ENCODE measurements at places on chromosomes 12 and 14.

GRCh38 chr12:70449753-70450341 lies 83.8 kb downstream of the KCNMB4 start:
- DNase-seq = no peak

DNA sequence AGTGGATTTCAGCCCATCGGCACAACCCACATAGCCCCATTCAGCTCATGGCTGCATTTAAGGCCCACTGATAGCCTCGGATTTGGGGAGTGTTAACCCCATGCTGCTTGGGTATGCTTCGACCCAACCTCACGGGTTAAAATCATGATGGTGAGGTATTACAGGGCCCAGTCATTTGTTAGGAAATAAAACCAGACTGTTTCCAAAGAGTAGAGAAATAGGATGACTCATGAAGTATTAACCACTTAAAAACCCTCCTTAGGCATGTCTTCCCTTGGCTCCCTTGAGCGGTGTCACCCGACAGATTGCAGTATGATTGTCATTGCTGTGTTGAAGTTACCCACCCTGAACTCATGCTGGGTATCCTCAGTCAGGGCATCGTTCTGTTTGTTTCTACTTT lies 289.1 kb downstream of the CACNA1C start:
- DNase-seq = peak; percentile 93

GRCh38 chr14:49637534-49638078 lies 2.6 kb upstream of the DNAAF2 start:
- DNase-seq = no peak

GRCh38 chr12:58881816-58882215 lies 38.5 kb downstream of the LRIG3 start:
- no peak for DNase-seq

DNA sequence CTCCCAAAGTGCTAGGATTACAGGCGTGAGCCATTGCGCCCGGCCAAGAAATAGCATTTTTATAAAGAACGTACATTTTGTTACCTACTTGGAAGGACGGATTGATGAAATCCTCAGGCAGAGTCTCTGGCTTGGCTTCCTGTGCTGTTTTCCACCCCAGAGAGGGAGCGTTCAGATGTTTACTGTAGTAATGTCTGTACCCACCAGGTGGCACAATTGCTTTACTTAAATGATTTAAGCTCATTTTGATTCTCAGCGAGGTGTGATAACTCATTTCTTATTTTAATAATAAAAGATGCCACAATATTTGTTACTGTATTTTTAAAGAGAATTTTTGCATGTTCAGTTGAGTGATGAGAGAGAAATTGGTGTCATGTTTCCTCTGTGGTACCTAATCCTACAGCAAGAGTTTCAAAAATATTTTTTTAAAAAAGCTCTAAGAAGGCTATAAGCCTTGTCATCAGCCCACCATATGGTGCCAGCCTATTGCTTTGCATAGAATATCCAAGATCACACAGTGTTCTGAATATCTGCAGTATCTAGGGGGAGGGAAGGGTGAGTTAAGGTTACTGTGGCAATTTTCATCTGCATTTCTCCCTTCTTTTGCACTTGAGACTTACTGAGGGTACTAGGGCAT lies 82.6 kb upstream of the TRAF3 start:
- peak; percentile 74 for DNase-seq

- DNase-seq = no peak
These were observed 104.7 kb downstream of the VEZT start for GRCh38 chr12:95322326-95322725.

DNA sequence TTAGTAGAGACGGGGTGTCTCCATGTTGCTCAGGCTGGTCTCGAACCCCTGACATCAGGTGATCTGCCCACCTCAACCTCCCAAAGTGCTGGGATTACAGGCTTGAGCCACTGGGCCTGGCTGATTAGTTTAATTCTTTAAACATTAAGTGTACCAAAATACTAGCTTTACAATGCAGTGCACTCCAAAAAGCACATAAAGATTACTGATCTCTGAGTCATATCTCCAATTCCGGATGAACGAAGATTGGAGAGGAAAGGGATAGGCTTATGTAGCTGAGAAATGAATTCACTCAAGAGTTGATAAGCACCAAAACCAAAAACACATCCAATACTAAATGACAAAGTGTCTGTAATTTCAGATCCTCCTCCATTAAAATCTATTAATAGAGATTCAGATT lies 15.1 kb downstream of the NAV3 start:
- no peak for DNase-seq

DNA sequence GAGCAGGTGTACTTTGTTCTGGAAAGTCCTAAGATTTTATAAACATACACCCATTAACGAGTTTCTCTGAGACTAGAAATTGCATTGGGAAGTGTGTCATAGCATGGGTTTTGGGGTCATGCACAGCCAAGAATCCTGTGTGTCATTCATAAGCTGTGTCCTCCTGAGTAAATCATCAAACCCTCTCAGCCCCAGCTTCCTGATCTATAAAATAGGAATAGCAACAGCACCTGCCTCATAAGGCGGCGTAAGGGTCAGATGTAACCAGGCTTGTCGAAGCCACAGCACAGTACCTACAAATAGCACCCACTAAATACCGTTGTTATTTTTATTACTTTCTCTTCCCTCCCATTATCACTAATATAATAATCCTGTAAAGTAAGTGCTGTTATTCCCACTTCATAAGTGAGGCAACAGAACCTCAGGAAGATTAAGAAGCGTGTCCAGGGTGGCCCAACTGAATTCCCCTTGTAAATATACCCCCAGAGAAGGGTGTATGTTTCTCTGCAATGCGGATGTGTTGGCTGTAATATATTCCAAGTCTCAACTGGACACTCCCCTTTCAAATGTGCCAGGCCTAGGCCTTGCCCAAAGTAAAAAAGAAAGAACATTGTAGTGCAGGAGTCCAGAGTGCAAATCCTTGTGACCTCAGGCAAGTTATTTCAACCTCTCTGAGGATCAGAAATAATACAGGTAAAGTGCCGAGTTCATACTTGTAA lies 188.3 kb upstream of the BCL2L14 start:
- DNase-seq = no peak

- DNase-seq = peak; percentile 65
These were observed 23.7 kb upstream of the IFT81 start for GRCh38 chr12:110100315-110100970.

DNA sequence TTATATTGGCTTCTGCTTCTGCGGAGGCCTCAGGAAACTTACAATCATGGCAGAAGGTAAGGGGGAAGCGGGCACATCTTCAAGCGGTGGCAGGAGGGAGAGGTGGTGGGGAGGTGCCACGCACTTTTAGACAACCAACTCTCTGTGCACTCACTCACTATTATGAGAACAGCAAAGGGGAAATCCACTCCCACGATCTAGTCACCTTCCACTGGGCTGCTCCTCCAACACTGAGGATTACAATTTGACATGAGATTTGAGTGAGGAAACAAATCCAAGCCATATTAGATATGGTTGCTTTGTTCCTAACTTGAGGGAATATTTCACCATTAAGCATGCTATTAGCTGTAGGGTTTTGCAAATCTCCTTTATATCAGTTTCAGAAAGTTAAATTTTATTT lies 80.3 kb downstream of the UNC79 start:
- DNase-seq = peak; percentile 81

Data from inflammatory macrophage treated with lipopolysaccharide for 4 hours (primary cell).